ENCODE measurements at places on chromosomes 16 and 17.

- DNase-seq: no peak
Measured at GRCh38 chr17:74851612-74852236, 8.0 kb downstream of the GRIN2C start.

DNA sequence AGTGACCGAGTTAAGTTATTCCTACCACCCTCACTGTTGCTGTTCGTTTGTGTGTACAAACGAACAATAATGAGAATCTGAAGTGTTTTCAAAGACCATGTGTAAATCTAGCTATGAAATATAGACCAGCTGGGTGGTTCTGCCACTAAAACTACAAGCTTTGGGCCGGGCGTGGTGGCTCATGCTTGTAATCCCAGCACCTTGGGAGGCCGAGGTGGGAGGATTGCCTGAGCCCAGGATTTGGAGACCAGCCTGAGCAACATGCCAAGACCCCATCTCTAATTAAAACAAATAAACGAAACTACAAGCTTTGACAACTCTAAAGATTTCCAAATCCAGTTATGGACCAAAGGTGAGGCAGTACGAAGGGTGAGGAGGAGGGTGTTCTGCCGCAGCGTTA, 973 bp downstream of the RECQL5 start:
- DNase-seq: no peak

DNA sequence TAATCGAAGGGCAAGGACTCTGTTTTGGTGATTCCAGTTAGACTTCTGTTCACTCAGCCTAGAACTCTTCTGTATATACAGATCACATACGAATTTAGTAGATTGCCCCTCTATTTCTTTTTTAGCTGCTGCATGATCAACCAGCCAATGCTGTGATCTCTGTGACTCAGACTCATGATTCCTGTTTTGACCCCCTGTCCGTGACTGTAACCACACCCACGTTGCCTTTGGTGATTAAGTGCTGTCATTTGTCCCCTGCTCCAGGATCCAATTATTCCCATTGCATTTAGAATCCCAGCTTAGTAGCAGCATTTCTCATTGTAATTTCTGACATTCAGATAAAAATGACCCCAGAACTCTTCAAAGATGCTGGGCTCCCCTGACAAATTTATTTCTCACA, 545.7 kb downstream of the NPIPA7 start:
- no peak for DNase-seq

GRCh38 chr17:34865716-34866115, 95.5 kb downstream of the CCT6B start:
- DNase-seq: no peak

- DNase-seq: no peak
Measured at GRCh38 chr17:42251115-42251514, 25.1 kb downstream of the STAT5B start.

DNA sequence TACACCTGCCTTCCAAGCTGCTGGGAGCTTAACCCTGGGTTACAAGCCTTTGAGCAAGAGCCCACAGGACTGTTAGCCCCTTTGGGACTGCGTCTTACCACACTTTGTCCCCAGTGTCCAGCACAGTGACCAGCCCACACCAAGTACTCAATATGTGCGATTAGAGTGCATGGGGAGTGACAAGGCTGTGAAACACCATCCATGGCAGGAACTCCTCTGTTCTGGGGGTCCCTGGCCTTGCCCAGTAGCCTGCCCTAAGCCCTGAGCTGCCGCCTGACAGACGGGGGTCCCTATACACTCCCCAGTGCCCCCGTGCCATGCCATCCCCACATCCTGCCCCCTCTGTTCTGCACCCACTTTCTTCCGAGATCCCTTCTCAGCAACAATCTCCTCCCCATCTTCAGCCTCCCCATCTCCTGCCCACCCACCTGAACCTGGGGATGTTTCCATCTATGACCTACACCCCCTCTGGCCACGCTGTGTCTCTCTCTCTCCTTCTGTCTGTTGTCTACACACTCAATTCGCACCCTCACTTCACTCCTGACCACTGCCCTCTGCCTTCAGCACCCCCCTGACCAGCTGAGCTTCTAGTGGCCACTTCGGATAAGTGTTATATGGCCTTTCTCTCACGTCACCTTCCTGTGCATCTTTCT, 112.9 kb upstream of the SMURF2 start:
- no peak for DNase-seq

DNA sequence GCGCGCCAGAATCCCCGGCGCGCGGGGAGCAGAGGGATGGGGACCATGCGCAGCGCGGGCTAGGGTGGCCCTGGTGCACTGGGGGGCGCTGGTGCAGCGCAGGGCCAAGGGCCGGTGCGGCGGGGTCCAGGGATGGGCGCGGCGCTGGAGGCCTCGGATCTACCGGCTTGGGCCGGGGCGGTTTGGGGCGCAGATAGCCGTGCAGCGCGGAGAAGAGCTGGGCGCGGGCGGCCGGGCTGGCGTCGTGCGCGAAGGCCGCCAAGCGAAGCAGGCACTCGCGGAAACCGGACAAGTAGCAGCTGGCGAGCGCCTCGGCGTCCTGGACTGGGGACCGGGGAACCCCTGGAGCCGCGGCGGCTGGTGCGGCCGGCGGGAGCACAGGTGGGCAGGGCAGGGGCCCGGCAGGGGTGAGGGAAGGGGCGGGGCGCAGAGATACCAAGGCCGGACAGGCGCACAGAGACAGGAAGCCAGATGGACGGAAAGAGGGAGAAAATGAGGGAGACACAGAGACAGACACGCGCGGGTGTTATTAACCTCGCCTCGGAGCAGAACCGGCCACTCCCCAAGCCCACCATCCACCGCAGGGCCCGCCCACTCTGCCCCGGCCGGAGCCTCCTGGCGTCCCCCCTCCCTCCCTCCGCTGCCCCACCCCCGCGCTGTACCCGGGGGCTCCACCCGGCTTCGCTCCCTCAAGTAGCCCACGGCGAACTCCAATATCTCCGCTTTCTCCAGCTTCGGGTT, 2.1 kb downstream of the HES7 start:
- DNase-seq: no peak

- no peak for DNase-seq
Measured at GRCh38 chr17:82399601-82400101, 18.5 kb upstream of the HEXD start.

All from D721Med (cell line).